ENCODE measurements at places on chromosomes 2 and 18. TPM values are rescaled to one million over a fixed set of nuclear protein-coding genes. Genes with fewer than 3 reads are reported as not detected.

Gene SLC5A7
- not detected for polyA plus RNA-seq

Gene EVA1A
- polyA plus RNA-seq: 22.8 TPM

Gene RBKS
- polyA plus RNA-seq: 1.3 TPM

Gene SPP2
- polyA plus RNA-seq: not detected

Gene TEX261
- 96.1 TPM for polyA plus RNA-seq

Gene CDCA7
- 10.3 TPM for polyA plus RNA-seq

Gene ZSWIM2
- polyA plus RNA-seq: 0.15 TPM

Data from fibroblast of lung (primary cell).